Hypothalamus (tissue), 51 donors: ENCODE measurements at places on chromosomes 16 and 17.

DNA sequence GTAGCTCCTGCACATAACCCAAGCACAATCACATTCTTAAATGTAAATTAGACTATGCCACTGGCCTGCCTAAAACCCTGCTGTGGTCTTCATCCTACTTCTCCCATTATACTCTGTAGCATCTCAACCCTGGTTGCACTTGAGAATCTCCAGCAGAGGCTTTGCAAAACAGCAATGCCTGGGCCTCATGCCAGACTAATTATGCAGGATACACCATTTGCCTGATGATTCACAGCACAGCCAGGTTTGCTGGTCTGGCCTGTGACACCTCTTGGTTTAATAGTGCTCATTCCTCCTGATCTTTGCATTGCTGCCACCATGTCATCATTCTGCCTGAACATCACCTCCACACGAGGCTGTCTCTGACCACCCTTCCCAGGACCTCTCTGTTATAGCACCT, 491.9 kb upstream of the TOM1L1 start:
- no peak for DNase-seq

GRCh38 chr16:72854267-72854959, 193.5 kb downstream of the ZFHX3 start:
- no peak for DNase-seq

- DNase-seq = no peak
Measured at GRCh38 chr17:66343531-66344078, 41.2 kb downstream of the PRKCA start.

DNA sequence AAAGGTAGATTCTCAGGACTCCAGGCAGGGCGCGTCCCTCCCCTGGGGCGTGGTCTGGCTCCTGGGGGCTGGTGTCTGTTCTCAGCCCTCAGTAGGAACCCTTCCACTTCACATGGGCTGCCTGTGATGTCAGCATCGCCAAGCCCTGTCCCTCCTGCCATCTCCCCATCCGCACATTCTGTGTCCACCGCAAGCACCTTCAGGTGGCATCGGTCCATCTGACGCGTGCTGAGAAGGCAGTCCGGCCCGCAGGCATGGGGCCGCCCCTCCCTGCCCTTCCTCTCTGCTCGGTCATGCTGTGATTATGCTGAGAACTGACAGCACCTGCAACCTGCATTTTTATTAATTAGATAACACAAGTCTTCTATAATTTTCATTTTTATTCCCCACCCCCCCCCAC, 12.7 kb upstream of the DNAH17 start:
- no peak for DNase-seq
